ENCODE measurements at places on chromosomes 1 and 21. TPM values are rescaled to one million over a fixed set of nuclear protein-coding genes. Genes with fewer than 3 reads are reported as not detected.

COL24A1 gene
- 0.03 TPM for total RNA-seq

DR1 gene
- 34.2 TPM for total RNA-seq

SNAP47 gene
- 30.1 TPM for total RNA-seq

FAM151A gene
- not detected for total RNA-seq

SH2D5 gene
- 14.3 TPM for total RNA-seq

BRDT gene
- total RNA-seq, result not detected

TMEM81 gene
- 2.4 TPM for total RNA-seq

CRNN gene
- total RNA-seq, result not detected

TAL1 gene
- total RNA-seq, result not detected

CACNA1S gene
- total RNA-seq, result not detected

SLC1A7 gene
- total RNA-seq, result not detected

RPL11 gene
- total RNA-seq, result 1,441 TPM

S100A2 gene
- 26.2 TPM for total RNA-seq

CHIA gene
- not detected for total RNA-seq

SAMD13 gene
- total RNA-seq, result 0.61 TPM

STIL gene
- total RNA-seq, result 9.8 TPM

IFNLR1 gene
- 1.6 TPM for total RNA-seq

DISP3 gene
- 0.28 TPM for total RNA-seq

BRINP3 gene
- not detected for total RNA-seq

TRIM67 gene
- total RNA-seq, result 0.21 TPM

ZBTB21 gene
- total RNA-seq, result 5.4 TPM

SMCP gene
- total RNA-seq, result not detected

LCE1F gene
- total RNA-seq, result not detected

TMEM200B gene
- 0.14 TPM for total RNA-seq

All from A549 treated with CpdA at 1 μM for 4 hours (cell line).